ENCODE measurements at places on chromosomes 2 and 18.
A peak's percentile ranks its signal among the peaks of the same experiment; 100 is the strongest.

DNA sequence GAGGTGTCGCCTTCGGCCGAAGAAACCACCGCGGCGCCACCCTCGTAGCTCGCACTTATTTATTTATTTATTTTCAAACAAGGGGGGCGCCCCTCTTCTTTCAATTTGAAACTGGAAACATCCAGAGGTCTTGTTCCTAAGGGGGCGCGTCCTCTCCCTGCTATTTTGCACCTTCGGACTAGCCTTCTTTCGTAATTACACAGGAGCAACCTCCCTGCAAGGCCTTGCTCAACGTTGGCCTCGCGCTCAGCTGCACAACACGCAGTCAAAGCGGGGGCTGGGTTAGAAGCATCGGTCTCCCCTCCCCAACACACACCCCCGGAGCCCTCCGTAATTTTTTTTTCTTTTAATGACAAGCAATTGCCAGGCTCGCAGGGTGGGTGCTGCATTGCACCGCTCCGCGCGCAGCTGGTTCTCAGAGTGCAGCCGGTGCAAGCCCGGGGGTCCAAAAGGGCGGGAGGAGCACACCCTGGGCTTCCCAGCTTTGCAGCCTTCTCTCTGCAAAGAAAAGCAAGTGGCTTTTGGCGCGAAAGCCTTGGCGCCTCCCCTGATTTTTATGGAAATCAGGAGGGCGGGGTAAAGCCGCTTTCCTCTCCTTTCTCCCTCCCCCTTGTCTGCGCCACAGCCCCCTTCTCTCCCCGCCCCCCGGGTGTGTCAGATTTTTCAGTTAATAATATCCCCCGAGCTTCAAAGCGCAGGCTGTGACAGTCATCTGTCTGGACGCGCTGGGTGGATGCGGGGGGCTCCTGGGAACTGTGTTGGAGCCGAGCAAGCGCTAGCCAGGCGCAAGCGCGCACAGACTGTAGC is at the start of gene MYCN:
TSS of gene MYCN (plus strand) at position 697 of the 807 bp plus-strand sequence. CDS start 1,515 bp downstream, outside the sequence.
- no peak for DNase-seq

DNA sequence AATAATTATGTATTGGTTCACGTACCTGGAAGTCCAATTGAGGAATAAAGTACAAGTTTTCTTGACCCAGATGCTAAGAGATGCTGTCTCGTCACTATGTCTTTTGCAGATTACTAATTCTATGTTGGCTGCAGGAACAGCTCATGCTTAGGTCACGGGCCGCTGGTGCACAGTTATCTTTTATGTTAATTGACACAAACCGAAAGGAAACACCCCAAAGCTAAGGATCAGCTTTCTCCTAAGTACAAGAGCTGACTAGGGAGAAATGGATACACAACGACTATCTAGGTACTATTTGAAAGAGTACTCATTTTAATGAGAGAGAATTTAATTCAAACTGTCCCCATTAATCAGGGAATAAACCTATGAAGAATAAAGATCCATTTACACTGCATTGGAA is 217.7 kb upstream of the SLC35G4 start:
- no peak for DNase-seq

GRCh38 chr2:204251158-204251997 is 293.9 kb upstream of the PARD3B start:
- DNase-seq = peak; percentile 35

DNA sequence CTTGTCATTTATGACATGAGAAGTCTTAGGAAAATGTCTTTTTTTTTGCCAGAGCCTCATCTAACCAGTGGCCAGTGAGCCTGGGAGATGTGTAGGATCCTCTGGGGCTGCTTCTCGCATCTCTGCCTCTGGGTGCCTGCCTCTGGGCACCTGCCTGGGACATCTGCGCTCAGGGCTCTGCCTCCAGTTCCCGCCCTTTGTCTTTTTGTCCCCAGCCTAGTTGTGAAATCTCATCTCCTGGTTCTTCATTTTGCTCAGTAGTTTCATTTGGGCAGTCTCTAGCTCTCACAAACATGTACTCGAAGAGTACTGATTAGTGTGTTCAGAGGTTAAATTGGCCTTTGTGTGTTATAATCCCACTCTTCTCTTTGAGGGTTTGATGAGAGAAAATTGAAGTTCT is 92.0 kb downstream of the LTBP1 start:
- DNase-seq = no peak

DNA sequence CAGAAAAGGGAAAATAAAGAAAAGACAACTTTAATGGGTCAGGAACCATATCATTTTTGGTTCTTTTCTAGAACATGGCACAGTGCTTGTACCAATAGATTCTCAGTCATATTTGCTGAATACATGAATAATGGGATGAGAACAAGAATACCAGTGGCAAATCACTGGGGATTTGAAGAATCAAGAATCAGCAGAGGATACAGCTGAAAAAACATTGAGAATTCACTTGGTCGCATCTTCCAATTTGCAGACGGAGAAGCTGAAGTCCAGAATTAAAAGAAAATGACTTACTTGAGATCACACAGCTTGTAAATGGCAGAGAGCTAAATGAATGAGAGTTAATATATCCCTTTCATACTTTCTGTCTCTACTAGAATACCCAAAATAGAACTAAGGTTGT is 362.2 kb downstream of the RAD51AP2 start:
- no peak for DNase-seq

DNA sequence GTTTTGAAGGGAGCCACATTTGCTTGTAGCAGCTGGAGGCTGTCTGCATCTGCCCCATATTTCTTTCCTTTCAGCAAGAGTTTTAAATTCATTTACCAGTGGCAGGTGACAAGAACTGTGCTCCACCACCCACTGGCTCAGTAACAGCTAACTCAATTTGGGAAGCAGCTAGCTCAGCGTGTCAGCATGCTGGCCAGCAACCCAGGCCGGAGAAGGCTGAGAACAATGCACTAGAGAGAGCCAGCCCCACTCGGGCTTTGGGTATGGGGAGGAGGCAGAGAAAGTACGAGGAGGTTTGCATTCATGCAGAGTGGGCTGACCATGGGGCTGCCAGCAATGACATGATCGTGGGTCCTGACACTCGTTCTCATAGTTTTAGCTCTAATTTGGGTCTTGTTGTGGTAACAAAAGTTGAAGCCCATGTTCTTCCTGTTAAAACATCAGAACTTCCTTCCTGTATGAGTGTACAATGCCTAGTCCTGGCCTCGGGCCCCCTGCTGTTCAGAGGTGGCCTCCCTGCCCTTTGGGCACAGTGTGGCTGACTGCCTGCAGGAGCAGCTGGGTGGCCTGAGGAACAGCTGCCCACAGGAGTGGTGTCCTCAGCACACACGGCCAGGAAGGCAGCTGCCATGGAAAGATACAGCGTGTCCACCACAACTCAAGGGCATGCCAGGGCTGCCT is 23.0 kb downstream of the CDC42EP3 start:
- peak; percentile 65 for DNase-seq

DNA sequence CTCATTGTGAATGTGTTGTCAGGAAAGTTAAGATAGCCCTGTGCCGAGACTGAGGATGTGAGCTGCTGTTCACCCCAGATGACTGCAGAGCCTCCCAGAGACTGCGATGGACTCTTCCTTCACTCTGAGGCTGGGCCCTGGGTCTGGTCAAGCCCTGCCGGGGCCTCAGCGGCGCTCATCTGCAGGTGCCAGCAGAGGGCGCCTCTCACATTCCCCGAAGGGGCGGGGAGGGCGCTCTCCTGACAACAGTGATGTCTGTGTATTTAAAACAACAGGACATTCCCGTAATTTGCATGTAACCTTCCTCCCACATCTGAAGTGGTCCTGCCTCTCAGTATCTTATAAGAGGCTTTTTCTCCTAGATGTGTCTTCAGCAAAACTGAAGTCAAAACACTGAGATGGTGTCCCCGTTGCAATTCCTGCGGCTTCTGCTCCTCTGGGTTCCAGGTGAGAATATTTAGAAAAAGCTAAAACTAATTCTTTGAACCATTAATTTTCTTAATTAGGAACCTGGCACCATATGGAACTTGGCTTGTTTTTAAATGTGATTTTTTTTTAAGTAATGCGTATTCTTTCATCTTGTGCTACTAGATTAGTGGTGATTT is 1377.9 kb downstream of the RPIA start:
- peak; percentile 43 for DNase-seq

GRCh38 chr2:113157897-113158753 is 15.6 kb upstream of the PSD4 start:
- DNase-seq = no peak

GRCh38 chr2:42793334-42794270 is 1.2 kb upstream of the HAAO start:
- no peak for DNase-seq

DNA sequence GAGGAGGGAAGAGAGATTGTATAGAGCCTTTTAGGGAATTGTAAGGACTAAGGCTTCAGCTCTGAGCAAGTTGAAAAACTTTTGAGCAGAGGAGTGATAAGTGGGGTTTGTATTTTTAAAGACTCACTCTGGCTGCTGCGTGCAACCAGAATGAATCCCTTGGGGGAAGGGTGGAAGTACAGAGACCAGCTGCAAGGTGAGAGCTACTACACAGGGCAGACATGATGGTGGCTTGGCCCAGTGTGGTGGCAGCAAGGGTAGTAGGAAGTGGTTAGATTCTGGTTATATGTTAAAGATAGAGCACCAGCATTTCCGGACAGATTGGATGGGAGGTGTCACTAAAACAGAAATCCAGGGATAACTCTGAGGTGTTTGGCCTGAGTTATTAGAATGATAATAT is 10.1 kb upstream of the SESTD1 start:
- DNase-seq = no peak

- DNase-seq = no peak
These were observed 183.5 kb downstream of the HNMT start for GRCh38 chr2:138147796-138148195.

DNA sequence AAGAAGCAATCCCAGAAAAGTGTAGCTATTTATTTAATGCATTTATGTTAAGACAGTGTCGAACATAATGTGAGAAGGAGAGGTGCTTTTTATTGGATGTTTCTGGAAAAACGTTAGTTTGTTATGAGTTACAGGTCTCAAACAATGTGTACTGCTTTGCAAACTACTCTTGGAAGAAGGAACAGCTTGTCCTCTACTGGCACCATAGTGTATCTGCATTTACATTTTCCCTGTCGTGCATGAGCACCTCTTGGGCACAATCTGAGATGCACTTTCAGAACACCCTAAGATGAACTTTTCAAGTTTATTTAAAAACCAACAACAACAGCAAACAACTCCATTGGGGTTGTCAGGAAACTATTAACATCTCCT is 22.8 kb downstream of the CCNYL1 start:
- peak; percentile 32 for DNase-seq

GRCh38 chr2:69616755-69617154 is 26.8 kb downstream of the AAK1 start:
- DNase-seq = no peak

DNA sequence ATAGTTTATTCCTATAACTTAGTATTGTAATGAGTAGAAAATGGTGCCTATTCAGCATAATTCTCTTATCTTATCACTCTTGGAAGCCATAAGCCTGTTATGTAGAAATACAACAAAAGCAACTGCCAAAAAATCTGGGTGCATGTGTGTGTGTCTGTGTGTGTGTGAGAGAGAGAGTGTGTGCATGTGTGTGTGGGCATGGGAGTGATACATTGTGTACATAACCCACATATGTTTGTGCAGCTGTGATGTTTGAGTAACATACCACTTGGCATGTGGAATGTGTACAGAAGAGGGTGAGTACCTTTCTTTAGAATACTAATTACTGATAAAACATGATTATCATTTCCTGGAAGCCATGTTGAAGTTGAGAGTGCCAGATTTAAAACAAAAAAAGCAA is 642.3 kb upstream of the SYT4 start:
- no peak for DNase-seq

DNA sequence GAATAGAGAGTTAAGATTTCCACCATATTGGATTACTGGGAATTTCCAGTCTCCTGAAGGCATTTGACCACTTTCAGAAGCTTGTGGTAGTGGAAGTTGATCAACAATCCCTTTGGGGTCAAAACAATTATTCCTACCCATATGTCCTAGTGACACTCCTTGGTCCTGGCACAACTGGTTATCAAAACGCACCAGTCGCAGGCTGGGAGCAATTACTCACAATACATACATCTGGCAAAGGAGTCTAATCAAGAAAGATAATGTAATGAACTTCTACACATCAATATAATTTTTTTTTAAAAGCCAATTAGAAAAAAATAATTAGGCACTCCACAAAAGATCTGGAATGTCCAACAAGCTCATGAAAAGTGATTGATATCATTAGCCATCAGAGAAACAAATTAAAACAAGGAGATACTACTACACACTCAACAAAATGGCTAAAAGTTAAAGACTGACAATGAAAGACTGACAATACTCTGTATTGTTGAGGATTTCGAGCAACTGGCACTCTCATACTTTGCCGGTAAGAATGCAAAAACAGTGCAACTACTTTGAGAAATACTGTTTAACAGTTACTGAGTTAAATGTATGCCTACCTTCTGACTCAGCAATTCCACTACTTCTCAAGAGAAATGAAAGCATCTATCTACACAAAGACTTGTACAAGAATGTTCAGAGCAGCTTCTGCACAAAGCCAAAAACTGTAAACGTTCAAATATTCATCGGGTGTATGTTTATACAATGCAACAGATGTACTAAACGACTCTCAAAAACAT is 2.0 kb downstream of the INO80C start:
- peak; percentile 29 for DNase-seq

- no peak for DNase-seq
These were observed 154.5 kb downstream of the RPIA start for GRCh38 chr2:88845772-88846661.

GRCh38 chr2:25690058-25690457 is 16.7 kb upstream of the DTNB start:
- DNase-seq = no peak

- DNase-seq = no peak
These were observed 83.9 kb upstream of the MAPRE2 start for GRCh38 chr18:34957119-34957863.

- DNase-seq = no peak
These were observed 119.2 kb upstream of the FHL2 start for GRCh38 chr2:105517814-105518705.

DNA sequence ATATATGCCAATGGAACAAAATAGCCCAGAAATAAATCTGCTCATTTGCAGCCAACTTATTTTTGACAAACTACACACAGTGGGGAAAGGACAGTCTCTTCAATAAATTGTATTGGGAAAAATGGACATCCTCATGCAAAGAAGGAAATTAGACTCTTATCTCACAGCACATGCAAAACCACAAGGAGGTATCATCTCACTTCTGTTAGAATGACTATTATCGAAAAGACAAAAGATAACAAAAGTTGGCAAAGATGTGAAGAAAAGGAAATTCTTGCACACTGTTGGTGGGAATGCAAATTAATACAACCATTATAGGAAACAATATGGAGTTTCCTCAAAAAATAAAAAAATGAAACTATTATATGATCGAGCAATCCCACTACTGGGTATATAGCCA is 16.3 kb upstream of the WDR75 start:
- no peak for DNase-seq

GRCh38 chr2:11419781-11420180 is 46.2 kb downstream of the E2F6 start:
- no peak for DNase-seq

Data from inflammatory macrophage treated with lipopolysaccharide for 4 hours (primary cell).